ENCODE measurements at places on chromosomes 2 and 18.

- DNase-seq, result no peak
These were observed 36.0 kb downstream of the LBH start for GRCh38 chr2:30267161-30267975.

DNA sequence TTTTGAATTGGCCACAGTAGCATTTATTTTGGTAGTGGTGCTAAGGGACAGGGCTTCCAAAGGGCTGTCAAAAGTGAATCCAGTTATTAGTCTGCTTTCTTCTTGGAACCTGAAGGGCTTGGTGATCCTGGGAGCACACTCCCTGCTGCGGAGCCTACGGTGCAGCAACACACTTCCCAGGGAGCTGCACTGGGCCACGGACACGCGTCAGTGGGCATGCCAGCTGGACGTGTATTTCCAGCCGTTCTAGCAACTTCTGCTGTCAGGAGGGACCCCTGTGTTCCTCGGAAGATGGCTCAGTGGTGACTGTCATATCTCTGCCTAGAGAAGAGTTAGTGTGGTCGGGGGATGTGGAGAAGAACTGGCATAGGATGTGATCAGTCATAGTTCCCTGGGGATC, 204.6 kb downstream of the SOCS6 start:
- no peak for DNase-seq

DNA sequence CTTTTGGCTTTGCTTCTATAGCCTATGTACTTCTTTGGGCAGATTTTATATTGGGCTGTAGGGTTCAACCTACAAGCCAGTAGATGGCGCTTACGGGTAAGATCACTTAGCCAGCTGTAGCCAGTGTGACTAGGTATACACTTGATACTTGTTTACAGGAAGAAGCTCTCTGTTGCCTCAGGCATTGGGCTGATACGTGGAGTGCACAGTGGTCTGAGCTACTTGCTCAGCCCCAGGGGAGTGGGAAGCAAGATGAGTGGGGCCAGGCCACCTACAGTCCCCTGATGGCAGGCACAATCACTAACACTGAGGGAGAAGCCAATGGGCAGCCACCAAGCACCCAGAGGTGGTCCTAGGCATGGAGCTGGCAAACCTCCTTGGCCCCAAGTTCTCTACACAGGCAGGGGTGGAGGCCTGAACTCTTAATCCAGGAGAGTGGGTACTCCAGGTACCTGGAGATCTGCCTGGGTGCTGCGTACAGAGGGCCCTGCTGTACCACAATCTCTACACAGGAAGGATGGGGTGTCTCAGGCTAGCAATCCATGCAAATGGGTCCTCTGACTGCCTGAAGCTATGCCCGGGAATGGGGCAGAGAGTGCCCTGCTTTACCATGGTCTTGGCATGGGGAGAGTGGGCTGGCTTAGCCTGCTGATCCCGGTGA, 122.2 kb downstream of the NCOA1 start:
- peak; percentile 32 for DNase-seq

GRCh38 chr2:60405271-60405919, 148.1 kb downstream of the BCL11A start:
- DNase-seq, result no peak

GRCh38 chr2:127573771-127574170, 38.3 kb downstream of the MYO7B start:
- no peak for DNase-seq

GRCh38 chr2:173690349-173690748, 274.8 kb downstream of the SP3 start:
- no peak for DNase-seq

- no peak for DNase-seq
These were observed 231.7 kb downstream of the MTX2 start for GRCh38 chr2:176500901-176501300.

DNA sequence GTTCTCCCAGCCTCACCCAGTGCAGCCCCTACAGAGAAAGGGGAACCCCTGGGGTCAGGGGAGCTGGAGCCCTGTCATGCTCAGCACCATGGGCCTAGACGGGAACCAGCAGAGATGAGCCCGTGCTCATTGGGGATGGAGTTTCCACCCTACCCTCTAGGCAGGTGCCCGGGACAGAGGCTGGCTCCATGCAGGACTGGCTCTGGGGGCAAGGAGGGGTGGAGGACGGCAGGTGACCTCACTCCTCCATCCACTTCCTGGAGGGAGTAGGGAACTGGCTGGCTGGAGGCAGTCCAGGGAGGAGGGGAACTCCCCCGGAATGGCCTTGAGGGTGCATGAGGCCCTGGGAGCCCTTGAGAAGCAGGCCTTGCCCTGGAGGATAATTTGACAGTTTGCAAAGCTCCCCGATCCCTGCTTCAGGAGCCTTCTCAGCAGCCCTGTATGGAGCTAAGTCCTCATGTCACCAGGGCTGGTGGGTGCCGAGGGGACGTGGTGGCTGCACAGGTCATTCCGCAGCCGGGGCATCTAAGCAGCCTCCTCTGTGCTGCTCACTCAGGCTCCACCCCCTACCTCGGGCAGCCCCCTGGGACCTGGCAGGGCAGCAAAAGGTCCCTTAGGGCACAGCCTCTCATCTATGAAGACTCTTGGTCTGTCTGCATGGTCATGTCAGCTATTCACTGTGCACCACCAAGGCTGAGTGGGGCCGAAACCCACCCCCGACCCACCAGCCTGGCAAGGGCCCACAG, 2.1 kb downstream of the NEURL3 start:
- DNase-seq, result no peak

DNA sequence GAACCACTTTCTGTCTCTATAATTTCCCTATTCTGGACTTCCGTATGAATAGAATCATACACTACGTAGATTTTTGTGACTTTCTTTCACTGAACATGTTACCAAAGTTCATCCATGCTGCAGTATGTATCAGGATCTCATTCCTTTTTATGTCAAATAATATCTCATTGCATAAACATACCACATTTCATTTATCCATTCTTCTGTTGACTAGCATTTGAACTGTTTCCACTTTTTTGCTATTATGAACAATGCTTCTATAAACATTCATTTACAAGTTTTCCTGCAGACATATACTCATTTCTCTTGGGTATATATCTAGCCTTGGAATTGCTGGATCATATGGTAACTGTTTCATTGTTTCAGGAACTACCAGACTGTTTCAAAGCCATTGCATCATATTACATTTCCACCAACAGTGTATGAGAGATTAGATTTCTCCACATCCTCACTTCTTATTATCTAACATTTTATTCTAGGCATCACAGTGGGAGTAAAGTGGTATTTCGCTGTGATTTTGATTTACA, 186.2 kb downstream of the DYM start:
- no peak for DNase-seq

GRCh38 chr18:78995740-78996395, 16.2 kb downstream of the SALL3 start:
- no peak for DNase-seq

DNA sequence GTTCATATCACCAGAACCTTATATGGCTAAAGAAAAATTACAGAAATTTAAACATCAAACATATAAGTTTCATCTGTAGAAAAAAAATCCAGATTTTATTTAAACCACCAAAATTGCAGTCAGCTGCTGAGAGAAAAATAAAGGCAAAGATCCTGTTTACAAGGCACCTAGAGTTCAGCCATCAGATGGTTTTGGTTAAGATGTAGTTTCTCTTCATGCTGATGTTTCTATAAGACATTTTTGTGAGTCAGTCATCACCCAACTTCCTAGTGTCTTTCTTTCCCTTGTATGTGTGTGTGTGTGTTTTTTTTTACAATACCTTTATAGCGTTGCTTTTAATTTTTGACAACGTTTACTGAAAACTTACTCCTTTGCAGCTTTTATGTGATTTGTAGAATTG, 26.1 kb upstream of the MMADHC start:
- no peak for DNase-seq

DNA sequence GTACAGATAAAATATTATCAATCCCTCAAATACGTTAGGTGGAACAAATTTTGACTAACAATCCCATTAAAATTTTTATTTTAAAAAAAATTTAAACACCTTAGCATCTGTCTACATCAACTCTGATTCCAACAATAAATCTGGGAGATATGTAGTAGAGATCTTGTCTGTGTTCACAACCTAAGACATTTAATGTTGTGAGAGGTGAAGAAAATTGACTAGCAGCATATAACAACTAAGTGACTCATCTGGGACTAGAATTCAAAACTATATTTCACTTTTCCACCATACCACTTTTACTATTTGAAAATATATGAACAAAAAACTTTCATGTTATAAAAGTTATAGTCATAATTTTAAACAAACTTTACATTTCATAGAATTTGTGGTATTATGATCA, 97.9 kb downstream of the ATAD2B start:
- DNase-seq, result no peak

DNA sequence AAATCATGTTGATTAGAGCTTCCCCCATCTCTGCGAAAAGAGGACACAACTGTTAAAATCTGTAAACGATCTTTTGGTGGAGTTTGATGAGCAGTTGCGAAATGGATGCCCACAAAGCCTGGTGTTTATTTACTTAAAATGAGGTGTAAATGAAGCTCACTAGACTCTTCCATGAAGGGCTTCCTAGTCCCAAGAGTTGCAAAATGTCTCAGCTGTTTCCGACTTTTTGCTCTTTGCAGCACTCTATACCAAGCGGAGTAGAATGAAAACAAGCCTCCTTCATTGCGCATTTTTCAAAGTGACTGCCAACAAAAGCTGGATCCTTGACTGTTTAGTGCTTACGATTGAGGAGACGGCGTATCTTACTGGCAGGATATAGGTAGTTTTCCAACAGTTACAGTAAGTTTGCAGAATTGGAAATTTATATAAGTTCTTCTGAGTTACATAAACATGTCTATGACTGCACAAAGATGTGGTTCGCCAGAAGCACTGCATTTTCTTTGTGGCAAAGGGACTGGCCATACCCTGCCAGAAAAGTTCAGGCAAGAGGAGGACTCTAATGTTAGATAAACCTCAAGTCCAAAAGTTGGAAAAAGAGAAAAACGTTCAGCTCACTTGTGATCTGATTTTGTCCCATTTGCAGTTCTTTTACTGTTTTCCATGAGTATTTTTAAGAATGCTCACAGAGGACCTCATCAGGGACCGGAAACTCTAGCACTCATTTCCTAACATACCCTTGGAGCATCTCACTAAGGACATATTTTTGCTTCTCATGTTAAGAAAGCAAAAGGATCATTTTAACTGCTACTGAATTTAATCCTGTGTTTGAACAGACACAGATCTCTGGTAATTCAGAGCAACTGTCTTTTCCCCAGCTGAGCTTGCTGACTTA, 42.7 kb downstream of the COLEC12 start:
- DNase-seq, result no peak

DNA sequence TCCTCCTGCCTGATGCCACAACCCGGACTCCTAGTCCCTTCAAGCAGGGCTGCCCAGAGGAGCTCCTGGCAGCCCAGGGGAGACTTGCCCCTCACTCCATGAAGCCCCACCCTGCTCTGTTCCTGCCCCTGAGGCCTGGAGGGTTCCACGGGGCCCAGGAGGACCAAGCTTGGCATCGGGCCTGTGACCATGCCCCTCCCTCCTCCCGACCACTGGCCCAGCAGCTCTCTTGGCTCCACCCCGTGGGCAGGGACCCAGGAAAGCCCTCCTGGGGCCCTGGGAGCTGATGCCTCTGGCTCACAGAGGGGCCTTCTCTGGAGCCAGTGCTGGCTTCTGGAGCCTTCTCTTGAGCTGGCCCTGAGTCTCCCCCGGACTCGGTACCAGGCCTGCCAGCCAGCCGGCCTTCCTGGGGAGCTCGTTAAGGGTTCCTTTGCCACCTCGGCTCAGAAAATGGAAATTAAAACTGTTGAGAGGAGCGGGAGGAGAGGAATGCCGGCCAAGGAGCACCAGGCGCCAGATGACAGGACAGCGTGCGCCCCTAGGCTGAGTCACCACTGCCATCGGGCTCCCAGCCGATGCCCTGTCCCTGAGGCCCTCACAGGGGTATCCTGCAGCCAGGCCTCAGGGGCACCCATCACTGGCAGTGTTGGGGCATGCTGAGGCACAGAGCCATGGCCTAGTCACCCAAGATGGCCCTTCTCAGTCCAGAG, 40.6 kb upstream of the SNED1 start:
- no peak for DNase-seq

DNA sequence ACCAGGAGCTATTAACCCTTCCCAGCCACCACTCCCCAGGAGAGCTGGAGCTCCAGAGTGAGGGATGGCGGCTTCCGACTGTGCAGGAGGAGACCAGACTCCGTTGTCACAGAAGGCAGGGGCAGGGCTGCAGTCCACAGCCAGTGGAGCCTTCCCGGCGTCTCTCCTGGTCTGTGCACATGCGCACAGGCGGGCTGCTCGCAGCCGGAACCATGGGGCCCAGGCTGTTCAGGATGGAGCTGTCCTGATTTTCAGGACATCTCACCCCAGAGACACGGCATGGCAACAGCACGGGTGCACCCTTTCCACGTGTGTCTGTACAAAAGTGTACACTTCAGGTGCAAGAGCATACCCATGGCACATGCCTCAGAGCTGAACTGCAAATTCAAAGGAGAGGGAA, 28.9 kb downstream of the EIPR1 start:
- no peak for DNase-seq

- no peak for DNase-seq
These were observed 373.7 kb downstream of the NR4A2 start for GRCh38 chr2:155958834-155959233.

DNA sequence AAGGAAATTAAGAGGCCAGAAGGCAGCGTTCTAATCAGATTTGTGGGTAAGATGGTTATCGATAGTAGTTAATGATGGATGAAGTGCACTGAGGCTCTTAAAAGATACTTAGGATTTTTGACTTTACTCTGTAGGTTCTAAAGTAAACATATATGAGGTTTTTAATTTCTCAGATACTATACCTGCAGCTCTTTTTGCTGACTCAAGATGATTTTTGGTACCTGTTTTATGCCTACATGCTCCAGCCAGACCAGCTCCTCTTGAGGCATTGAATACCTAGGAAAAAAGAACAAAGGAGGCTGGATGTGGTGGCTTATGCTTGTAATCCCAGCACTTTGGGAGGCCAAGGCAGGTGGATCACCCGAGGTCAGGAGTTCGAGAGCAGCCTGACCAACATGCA, 241.7 kb upstream of the FOSL2 start:
- DNase-seq, result no peak

- DNase-seq, result no peak
These were observed 58.5 kb upstream of the TWIST2 start for GRCh38 chr2:238789317-238789806.

DNA sequence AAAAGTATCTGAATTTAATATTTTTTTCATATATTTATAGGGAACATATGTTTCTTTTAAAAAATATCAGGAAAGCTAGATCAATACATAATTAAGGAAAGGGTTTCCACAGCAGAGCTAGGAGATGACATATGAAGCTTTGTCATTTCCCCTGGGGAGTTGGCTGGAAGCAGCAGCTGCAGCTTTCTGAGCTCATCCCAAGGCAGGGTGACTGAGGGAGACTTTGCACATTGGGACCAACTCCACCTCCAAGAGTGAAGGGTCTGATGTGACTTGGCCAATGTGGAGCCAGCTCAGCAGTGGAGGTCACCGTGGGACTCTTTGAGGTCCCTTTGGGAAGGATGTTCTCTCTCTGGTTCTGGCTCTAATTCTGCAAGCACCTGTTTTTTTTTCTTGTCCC, 315.1 kb downstream of the RDH14 start:
- no peak for DNase-seq

- no peak for DNase-seq
These were observed 3.9 kb upstream of the MLPH start for GRCh38 chr2:237483018-237483731.
